Stimulated activated CD4-positive, alpha-beta T cell treated with anti-CD3 and anti-CD28 coated beads, Interleukin-15, amount 100 ng/mL, for 1 hour (primary cell): ENCODE measurements at places on chromosomes 12 and 14.

DNA sequence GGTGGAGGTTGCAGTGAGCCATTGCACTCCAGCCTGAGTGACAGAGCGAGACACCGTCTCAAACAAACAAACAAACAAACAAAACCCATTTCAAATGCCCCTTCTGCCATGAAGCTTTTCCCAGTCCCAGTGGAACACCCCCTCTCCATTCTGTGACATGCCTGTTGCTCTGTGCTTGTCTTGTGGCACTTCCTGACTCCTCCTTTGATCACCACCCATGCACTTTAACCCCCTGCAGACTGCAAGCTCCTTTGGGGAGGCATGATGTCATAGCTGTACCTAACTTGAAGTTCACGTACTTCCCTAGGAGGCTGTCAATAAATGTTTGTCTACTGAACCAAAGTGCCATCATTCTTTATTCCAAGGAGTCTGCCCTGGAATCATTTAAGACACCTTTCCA lies 64.7 kb downstream of the TMCC3 start:
- DNase-seq: no peak

- no peak for DNase-seq
Observed at GRCh38 chr12:123571343-123571813, 13.0 kb upstream of the TMED2 start.

- DNase-seq: no peak
Observed at GRCh38 chr14:93368996-93369712, 22.2 kb downstream of the COX8C start.

DNA sequence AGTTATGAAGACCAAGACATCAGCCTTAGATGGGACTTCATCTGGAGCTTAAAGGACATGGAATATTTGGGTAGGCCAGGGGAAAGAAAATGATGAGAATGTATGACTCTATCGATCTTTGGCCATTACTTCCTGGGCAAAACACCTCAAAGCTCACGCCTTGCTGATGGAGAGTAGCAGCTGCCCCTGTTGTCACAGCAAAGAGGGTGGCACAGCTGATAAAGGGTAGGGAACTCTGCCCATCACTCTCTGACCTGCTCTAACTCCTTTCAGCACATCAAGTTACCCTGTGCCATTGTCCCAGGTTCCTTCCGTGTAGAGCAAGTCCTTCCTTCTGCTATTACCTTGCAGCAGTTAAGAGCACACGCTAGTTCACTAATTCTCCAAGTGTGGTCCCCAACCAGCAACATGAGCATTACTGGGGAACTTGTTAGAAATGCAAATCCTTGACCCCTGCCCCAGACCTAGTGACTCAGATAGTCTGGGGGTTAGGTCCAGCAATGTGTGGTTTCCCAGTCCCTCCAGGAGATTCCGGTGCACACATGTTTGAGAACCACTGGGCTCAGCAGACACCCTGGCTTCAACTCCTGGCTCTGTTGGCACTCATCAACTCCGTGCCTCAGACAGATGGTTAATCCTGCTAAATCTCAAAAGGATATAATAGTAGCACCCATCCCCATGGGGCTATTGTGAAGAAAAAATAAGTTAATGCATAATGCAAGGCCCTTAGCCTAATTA lies 93.7 kb upstream of the EEA1 start:
- no peak for DNase-seq

GRCh38 chr14:56554301-56554700 lies 25.3 kb upstream of the TMEM260 start:
- no peak for DNase-seq

DNA sequence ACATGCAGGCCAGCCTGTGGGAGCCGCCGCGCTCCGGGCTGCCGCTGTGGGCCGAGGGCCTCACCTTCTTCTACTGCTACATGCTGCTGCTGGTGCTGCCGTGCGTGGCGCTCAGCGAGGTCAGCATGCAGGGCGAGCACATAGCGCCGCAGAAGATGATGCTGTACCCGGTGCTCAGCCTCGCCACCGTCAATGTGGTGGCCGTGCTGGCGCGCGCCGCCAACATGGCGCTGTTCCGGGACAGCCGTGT lies 2.9 kb downstream of the TMEM121 start:
- DNase-seq: no peak

- no peak for DNase-seq
Observed at GRCh38 chr14:35374263-35374712, 30.3 kb downstream of the NFKBIA start.

DNA sequence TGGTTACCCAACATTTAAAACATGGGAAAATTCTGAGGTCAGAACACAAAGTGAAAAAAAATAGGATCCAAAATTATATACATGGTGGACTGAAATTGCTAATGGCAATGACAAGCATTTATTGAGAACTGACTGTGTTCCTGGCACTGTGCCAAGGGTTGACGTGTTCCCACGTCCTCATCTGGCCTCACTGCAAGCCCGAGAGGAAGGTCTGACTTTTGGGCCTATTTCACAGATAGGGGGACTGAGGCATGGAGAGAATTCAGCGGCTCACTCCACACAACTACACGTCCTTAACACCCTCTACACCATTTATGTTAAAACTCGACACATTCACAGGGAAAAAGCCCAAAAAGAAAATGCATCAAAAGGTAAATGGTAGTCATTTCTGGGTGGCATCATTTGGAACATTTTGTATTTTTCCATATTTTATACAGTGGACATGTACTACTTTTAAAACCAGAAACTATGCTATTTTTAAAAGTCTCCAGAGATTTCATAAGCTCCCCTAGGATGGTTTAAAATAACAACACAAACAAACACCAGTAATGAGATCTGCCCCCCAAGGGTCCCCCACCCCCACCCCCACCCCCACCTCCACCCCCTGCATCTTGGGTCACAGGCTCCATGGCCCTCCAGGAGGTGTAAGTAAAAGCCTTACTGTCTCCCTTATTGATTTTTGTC lies 27.7 kb downstream of the CLMN start:
- no peak for DNase-seq
